Caco-2 (cell line): ENCODE measurements at places on chromosomes 11 and 22. TPM values are rescaled to one million over a fixed set of nuclear protein-coding genes. Genes with fewer than 3 reads are reported as not detected.

OR52N1 gene
- total RNA-seq = not detected in 2 replicates

TUBA8 gene
- 0.56 and 0.73 TPM in 2 replicates for total RNA-seq

- DNase-seq = no peak
Measured at GRCh38 chr22:42194953-42195352, 64.3 kb upstream of the CYP2D6 start.

- no peak for DNase-seq
Measured at GRCh38 chr11:97890466-97890865, 1130.3 kb upstream of the CNTN5 start.

- no peak for DNase-seq
Measured at GRCh38 chr11:86675017-86675416, 2.6 kb upstream of the ME3 start.

MAJIN gene
- total RNA-seq = not detected in 2 replicates

OR5D18 gene
- total RNA-seq = not detected in 2 replicates

DNA sequence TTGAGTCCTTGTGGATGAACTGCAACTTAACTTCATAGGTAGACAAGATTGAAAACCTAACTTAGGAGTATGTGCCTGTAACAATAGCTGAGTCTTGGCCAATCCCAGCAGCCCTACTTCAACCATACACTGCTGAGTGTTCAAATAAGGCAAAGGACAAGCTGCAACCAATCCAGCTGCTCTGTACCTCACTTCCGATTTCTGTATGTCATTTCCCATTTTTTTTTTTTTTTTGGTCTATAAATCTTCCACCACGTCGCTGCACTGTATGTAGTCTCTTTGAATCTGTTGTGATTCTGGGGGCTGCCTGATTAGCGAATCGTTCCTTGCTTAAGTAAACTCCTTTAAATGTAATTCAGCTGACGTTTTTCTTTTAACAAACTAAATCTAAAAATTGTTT lies 35.4 kb upstream of the FLI1 start:
- DNase-seq = no peak

- DNase-seq = no peak
Measured at GRCh38 chr11:107785401-107785800, 73.2 kb downstream of the SLC35F2 start.

DNA sequence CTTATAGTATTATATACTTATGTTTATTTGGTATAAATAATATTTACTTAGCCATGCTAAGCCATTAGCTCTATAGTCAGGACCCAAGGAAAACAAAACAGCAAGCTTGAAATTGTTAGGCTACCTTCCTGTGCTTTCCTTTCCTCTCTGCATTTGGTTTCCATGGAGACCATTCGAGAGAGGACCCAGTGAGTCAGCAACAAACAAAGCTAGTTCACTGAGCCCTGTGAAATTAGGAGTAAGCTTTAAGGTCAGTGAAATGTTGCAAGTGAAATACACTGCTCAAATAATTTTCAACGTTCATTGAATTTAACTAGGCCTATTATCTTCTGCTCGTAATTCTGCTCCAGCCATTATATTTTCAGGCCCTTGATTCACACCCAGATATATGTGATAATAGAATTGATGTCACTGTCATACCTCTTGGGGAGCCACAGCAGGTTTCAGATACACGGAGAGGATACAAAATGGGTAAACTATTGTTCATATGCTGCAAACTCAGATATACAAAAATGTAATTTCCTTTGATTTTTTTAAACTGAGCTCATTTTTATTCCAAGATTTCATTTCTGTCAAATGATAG lies 9.1 kb upstream of the OR10D3 start:
- DNase-seq = no peak

- no peak for DNase-seq
Measured at GRCh38 chr22:42162728-42163489, 32.3 kb upstream of the CYP2D6 start.

EXPH5 gene
- 15.3 and 18.1 TPM in 2 replicates for total RNA-seq

DNA sequence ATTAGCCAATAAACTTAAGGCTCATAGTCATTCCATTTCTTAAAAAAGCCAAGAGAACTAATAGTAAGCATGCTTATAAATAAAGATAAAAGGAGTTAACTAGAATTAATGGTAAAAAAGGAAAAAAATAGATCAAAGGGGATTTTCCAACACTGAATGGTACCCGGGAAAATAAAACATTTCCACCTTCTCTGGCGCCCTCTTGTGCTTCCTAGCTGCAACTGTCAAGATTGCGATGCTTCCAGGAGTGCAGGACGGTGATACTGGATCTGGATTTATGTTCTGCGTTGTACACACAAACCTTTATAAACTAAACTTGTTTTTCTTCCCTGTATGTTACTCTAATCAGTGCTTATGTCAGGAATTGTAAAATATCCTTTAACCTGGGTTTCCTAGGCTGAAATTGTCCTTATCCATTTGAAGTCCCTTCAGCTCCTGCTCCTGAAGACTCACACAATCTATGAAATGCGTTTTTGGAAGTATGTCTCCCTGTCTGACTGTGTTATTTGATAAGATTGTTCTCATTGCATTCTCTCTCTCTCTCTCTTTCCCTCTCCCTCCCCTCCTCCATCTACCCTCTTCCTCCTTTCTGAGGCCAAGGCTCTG lies 9.6 kb upstream of the HTATIP2 start:
- DNase-seq = peak; percentile 52

NNMT gene
- 2.4 TPM in 2 replicates for total RNA-seq

GRCh38 chr22:43129426-43130425 lies 13.5 kb downstream of the MCAT start:
- no peak for DNase-seq

DNA sequence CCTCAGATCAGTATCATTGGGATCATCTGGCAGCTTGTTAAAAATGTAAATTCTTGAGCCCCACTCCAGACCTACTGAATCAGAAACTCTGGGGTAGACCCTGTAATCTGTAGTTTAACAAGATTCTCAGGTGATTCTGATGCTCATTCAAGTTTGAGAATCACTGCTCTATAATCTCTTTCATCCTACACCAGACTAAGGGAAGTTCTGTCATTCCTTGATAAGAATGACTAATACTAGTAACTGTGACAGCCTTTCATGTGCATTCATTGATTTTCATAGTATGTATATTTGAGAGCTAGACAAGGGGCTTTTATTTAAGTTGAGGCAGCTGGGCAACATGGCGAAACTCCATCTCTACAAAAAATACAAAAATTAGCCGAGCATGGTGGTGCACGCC lies 30.0 kb downstream of the NAT10 start:
- no peak for DNase-seq

DNA sequence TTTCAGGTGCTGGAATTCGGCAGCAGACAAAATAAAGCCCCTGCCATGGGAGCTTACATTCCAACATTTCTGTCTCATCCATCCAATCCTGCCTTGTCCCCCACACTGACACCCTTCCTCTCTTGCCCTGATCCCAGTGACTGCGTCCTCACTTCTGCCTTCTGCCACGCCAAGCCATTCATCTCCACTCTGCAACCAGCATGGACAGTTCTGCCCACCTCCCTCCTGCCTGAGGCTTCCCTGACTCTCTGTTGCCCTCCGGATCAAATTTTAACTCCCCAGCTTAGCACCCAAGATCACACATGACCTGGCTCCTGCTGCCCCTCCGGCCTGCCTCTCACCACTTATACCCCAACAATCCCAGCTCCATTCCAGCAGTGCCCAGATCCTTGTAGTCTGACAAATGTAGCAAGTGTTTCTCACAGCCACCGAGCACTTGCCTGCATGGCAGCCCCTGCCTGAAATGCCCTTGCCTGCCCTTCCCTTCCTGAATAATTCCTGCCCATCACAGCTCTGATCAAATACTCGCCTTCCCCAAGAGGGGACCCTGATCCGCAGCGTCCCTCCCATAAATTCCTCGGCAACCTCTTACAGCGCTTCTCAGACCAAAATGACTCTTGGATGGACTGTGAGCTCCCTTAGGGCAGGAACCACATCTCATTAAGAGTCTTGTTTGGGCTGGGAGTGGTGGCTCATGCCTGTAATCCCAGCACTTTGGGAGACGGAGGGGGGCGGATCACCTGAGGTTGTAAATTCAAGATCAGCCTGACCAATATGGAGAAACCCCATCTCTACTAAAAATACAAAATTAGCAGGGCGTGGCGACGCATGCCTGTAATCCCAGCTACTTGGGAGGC lies 2.3 kb downstream of the ACTN3 start:
- DNase-seq = no peak
